Endodermal cell (in vitro differentiated cells): ENCODE measurements at places on chromosomes 1 and 21.

DNA sequence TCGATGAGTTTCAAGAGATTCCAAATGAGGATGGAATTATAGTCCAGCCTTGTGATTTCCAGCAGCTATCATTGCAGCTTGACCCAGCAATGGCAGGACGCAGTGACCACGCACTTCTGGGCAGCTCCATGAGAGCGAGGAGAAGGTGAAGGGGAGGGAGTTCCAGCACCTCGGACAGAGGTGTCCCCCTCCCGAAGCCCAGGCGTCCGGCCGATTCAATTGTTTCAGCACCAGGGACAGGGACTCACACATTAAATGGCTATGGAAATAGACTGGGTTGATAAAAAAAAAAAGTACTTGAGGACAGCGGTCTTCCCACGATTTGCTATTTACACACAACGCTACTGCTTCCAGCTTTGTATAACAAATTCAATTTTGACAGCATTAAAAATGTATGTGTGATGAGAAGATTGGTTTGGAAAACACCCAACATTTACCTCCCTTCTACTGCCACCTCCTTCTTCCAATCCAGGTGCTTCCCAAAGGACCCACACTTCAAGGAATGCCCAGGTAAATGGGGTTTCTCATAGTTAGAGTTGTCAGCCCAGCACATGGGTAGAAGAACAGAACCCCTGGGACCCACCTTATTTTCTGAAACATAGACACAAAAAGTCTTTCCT lies 71.8 kb downstream of the DISP3 start:
- peak; percentile 95 for DNase-seq

GRCh38 chr1:152022474-152022873 lies 14.3 kb downstream of the S100A11 start:
- no peak for DNase-seq

GRCh38 chr1:172719694-172720138 lies 60.8 kb downstream of the FASLG start:
- peak; percentile 57 for DNase-seq

DNA sequence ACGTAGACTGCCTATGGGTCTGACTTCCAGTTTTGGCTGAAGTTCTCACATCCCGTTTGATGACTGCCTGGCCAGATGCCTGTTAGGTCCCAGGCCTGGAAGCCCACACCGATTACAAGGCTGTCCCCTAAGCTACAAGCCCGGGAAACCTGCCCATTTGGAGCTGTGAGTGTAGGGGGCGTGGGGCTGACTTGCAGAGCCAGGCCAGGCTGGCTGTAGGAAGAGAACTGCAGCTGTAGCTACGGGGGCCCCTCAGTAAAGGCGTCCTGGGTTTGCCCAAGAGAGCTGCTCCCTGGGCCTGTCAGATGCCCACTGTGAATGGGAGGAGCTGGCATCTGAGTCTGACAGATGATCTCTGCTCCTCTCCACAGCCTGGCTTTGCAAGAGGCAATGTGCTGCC lies 199.7 kb downstream of the CAMTA1 start:
- DNase-seq, result peak; percentile 71

- DNase-seq, result peak; percentile 57
These were observed 36.6 kb downstream of the ITPKB start for GRCh38 chr1:226702318-226702956.

DNA sequence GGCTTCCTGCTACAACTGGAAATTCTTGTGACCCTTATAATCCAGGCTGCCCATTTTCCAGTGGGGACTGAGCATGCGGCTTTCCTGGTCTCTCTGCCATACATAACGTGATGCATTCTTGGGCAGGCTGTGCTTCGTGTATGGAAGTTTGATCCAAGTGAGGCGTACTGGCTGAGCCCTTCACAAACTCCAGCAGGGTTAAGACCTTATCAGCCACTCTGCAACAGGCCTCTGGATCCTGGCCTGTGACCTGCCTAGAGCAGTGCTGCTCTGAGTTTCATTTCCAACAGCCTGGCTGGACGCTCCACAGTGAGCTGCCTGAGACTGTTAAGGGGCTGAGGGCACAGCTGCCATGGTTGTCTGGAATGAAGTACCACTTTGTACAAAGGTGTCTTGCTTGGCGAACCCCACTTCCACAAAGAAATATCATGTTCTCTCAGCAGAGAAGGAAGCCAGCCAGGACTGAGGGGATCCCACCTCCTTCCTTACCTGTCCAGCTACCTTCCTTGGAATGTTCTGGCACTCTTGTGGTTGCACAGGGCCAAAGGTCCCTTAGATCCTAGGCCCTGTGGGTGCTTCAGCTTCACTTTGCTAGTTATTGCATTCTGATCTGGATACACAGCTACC lies 28.5 kb upstream of the XPR1 start:
- DNase-seq, result no peak

GRCh38 chr1:7333094-7333493 lies 438.0 kb upstream of the VAMP3 start:
- peak; percentile 29 for DNase-seq

GRCh38 chr1:2320006-2320405 lies 71.3 kb downstream of the MORN1 start:
- DNase-seq, result no peak
